ENCODE measurements at places on chromosomes 7 and 10.

DNA sequence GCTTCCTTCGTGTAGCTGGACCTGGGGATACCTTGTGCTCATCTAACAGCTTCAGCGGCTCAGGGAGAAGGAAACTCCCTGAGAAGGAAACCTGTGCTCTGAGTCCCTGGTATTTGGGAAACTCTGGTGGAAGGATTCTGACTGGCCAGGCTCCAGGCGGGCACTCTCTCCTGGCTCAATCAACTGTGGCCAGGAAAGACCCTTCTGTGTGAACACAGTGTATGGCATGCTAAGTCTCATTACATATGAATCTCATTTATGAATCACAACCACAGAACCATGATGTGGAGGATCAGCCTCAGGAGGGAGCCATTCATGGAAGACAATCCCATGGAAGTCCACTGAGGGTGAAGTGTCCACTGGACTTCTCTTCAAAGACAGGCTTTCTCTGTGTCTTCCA lies 20.9 kb downstream of the NPS start:
- DNase-seq = no peak

- no peak for DNase-seq
Measured at GRCh38 chr7:67341153-67341768, 344.6 kb downstream of the TYW1 start.

- no peak for DNase-seq
Measured at GRCh38 chr7:158582089-158582456, 5.5 kb downstream of the PTPRN2 start.

- DNase-seq = no peak
Measured at GRCh38 chr10:7537126-7537525, 126.3 kb upstream of the SFMBT2 start.

DNA sequence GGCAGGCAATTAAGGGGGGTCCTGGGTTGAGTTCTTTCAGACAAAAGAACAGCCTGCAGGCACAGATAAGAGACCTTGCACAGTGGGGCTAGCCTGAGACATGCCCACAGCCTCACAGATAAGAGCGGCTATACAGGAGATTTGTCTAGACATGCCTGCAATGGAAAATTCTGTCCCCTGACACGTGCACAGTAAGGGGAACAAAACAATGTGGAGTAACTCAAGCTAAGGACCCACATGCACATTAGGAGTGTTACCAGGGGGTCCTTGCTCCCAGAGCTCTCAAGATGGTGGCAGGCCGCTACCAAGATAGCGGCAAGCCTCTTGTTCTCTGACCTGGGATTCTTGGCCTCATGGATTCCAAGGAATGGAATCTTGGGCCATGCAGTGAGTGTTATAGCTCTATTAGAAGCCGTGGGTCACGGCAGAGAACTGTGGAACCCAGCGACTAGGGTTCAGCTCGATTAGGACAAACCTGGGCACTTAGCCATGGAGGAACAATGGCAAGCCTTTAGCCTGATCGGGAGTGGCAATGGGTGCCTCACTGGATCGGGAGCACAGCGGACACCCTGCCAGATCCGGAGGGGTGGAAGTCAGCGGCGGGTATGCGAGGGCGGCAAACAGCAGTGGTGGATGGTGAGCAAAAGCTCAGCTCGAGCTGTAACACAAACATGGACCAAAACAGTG lies 196.9 kb downstream of the CCSER2 start:
- DNase-seq = no peak

GRCh38 chr10:86963341-86963919 lies 4.9 kb upstream of the ADIRF start:
- DNase-seq = no peak

GRCh38 chr7:11847336-11847735 lies 15.3 kb upstream of the THSD7A start:
- DNase-seq = no peak

DNA sequence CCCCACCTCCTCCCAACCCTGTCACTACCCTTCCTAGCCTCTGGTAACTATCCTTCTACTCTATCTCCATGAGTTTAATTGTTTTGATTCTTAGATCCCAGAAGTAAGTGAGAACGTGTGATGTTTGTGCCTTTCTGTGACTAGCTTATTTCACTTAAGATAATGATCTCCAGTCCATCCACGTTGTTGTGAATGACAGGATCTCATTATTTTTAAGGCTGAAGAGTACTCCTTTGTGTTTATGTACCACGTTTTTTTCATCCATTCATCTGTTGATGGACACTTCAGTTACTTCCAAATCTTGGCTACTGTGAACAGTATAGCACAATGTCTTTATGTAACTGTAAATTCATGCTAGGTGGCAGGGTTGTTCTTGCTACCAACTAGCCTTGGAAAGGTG lies 461.6 kb downstream of the PLXDC2 start:
- DNase-seq = no peak

Measured in activated naive CD4-positive, alpha-beta T cell (primary cell).